Neural progenitor cell (in vitro differentiated cells): ENCODE measurements at places on chromosomes 6 and 20. TPM values are rescaled to one million over a fixed set of nuclear protein-coding genes. Genes with fewer than 3 reads are reported as not detected.

- no peaks in the 10 kb centered on the region for H3K27me3 ChIP-seq
- no peak overlapping the region for H3K4me3 ChIP-seq
- no peak overlapping the region for H3K27ac ChIP-seq
- H3K4me1 ChIP-seq = peaks cover 5% of the 10 kb centered on the region
- no peaks in the 10 kb centered on the region for H3K36me3 ChIP-seq
Observed at GRCh38 chr20:49845060-49845459, 32.4 kb downstream of the SLC9A8 start.

DNA sequence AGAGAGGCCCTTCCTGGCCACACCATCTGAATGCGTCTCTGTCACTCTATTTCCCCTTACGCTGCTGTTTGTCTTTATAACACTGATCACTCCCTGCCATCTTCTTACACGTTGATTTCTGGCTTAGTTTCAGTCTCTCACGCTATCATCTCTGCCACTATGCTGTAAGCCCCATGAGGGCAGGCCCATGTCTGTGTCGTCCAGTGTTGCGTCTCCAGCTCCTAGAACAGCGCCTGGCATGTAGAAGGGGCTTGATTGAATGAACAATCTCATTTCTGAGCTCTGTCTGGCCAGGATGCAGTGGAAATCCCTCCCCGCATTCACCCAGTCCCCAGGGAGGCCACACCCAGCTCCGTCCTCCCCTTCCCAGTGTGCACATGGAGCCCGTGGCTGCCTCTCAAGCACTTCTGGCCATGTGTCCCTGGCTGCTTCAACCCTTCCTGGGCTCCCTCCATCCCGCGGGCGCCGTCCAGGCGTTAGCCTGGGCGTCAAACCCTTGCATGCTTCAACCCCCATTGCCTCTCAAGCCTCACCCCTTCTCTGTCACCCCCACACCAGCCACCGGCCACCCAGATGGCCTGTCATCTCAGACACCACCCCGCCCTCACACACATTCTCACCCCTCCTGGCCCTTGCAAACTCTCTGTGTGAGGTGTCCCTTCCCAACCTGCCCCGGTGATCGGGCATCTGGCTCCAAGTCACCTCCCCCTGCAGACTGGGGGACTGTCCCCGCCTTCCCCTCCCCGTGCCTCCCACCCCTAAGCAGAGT is 71.1 kb downstream of the SRC start:
- H3K27me3 ChIP-seq = peaks cover 14% of the 10 kb centered on the region
- H3K36me3 ChIP-seq = no peaks in the 10 kb centered on the region
- H3K27ac ChIP-seq = no peak overlapping the region
- H3K4me1 ChIP-seq = peaks cover 67% of the 10 kb centered on the region
- no peak for DNase-seq
- H3K4me3 ChIP-seq = no peak overlapping the region

The NOX3 gene
- total RNA-seq = not detected in 2 replicates

DNA sequence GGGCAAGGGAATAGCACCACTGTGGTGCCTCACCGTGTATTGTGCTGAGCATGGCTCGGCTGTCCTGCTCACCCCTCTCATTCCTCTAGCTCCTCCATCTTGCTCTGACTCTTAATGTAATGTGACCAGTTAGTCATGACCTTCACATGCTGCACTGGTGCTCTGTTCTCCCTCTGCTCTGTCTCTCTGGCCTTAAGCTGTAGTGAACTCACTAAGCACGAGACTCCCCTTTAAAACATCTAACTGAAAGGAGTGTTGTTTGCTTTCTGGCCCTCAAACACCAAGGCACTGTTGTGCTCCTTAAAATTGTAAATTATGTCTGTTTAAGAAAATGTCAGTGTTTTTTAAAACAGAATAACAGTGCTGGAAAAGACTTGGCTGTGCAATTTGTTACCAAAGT is 140.4 kb downstream of the HDGFL1 start:
- H3K4me3 ChIP-seq = no peak overlapping the region
- peaks cover 6% of the 10 kb centered on the region for H3K4me1 ChIP-seq
- no peaks in the 10 kb centered on the region for H3K36me3 ChIP-seq

GRCh38 chr6:168293636-168294530 is 25.7 kb downstream of the DACT2 start:
- no peaks in the 10 kb centered on the region for H3K4me1 ChIP-seq
- H3K27me3 ChIP-seq = peaks cover 17% of the 10 kb centered on the region
- H3K27ac ChIP-seq = no peak overlapping the region
- no peaks in the 10 kb centered on the region for H3K36me3 ChIP-seq
- DNase-seq = no peak
- no peak overlapping the region for H3K4me3 ChIP-seq

The BTNL2 gene
- total RNA-seq = not detected in 2 replicates
